ENCODE measurements at places on chromosomes 11 and 22.

GRCh38 chr22:19526702-19527111 is 2.5 kb upstream of the CLDN5 start:
- no peak for DNase-seq

DNA sequence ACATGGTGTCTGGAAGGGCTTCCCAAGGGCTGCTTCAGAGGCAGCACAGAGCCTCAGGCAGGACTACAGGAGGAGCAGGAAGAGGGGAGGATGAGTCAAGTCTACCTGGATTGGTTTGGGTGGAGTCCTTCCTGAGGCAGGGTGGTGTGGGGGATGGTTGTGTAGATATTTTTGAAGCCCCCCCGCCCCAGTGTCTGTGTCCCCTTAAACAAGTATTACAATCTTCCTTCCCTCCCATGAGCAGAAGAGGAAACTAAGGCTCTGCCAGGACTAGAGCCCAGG is 34.7 kb upstream of the FCHSD2 start:
- DNase-seq = no peak

- no peak for DNase-seq
These were observed 51.9 kb downstream of the TEAD1 start for GRCh38 chr11:12725863-12726682.

DNA sequence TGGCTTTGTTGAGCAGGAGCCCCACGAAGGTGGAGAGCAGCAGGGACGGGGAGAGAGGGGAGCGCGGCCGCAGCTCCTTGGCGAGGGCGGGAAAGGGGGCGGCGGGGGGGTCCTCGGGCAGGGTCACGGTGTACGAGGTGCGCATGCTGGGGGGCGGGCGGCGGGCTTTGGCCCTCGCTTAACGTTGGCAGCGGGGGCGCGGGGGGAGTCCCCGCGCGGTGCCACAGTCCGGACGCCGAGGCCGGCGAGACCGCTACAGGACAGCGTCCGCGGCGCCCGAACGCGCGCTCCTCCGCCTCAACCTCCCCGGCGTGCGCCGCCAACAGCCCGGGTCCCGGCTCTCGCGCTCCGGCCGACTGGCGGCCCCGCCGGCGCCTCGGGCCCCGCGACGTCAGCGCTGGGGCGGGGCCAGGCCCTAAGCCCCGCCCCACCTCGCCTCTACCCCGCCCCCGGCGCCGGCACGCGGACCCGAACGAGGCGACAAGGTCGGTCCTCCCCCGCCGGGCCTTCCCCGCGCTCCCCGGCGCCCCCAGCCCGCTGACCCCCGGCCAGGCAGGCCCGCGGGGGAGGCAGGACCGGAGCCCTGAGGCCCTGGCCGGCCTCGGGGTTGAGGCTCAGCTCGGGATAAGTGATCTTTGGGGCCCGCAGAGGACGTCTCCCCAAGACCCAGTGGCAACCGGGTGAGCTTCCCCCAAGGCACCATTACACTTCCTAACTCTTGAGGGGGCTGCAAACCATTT is 17.5 kb downstream of the USP2 start:
- DNase-seq = no peak

- DNase-seq = no peak
These were observed 56.7 kb downstream of the C11orf58 start for GRCh38 chr11:16795146-16795545.

DNA sequence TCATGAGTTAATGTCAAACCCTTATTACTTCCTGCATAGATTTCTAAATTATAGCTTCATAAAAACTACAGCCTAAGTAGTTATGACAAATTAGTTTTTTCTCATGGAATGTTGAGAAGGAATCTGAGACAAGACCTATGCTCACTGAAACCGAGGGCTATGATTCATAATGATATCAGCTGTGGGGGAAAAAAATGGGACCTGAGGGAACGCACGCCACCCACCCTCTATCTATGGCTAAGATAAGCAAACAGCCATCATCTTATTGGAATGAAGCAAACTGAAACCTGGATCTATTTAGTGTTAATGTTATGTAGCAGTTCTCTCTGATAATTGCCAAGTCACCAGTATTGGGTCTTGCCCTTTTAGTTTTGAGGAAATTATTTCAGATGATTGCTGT is 906.9 kb upstream of the RAG2 start:
- no peak for DNase-seq

GRCh38 chr11:12841946-12842630 is 167.0 kb upstream of the RASSF10 start:
- DNase-seq = no peak

DNA sequence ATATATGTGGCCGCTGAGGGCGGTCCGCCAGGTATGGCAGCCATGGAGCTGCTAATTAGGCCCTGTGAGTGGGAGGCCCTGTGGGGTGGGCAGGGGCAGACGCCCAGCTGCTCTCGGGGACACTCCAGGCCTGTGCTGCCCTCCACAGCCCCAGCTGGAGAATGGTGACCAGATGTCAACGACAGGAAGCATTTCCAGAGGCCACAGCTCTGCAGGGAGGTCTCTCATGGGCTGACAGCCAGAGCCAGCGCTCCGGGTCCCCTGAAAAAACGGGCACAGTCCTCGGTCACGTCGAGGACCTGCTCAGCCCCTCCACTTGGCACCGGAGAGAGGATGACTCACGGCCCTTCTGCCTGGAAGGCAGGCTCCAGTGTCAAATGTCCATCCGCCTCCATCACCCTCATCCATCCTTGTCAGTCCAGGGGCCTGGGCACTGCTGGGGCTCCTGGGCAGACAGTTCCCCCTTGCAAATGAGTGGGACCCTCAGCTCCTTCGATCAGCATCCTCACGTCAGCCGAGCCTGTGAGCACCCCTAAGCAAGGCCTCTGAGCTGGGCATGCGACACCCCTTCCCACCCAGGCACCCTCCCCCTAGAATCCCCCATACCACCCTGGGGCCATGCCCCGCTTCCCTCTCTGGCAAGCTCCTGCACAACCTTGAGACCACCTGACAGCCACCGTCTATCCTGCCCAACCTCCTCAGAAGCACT is 1.9 kb downstream of the BID start:
- no peak for DNase-seq

DNA sequence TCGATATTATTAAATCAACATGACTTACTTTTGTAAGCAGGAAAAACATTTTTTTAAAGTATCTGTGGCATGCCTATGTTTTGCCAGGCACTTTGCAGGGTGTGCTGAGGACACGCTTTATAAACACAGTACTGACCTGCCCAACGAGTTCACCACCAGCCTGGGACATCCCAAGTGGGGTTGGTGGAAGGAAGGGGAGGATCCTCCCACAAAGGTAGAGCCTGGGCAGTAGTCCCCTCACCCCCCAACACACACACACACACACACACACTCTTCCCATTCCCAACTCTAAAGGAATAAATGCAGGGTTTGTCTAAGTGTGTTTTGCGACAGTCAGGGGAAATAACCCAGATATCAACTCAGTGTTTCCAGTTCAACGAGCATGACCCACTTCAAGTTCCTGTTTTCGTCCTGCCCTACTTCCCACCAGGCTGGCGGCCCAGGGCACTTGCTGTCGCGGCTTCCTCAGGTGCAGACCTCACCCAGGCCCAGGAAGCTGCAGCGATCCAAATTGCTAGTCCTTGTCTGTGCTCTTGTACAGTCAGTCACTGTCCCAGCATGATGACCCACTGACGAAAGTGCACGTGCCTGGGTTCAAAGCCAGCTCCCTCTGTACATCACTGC is 3.1 kb downstream of the CERK start:
- peak; percentile 66 for DNase-seq

- no peak for DNase-seq
These were observed 1.8 kb downstream of the VSIG10L2 start for GRCh38 chr11:125947419-125948277.

GRCh38 chr11:112537846-112538330 is 277.2 kb upstream of the PLET1 start:
- DNase-seq = peak; percentile 56

- DNase-seq = no peak
These were observed 45.7 kb downstream of the CYTH4 start for GRCh38 chr22:37328017-37328416.

GRCh38 chr22:26846645-26847044 is 189.3 kb downstream of the MIAT start:
- no peak for DNase-seq
